EH (cell line): ENCODE measurements at places on chromosomes 6 and 20.

- DNase-seq: no peak
Measured at GRCh38 chr6:33586108-33586640, 6.1 kb upstream of the BAK1 start.

- peak; percentile 22 for DNase-seq
Measured at GRCh38 chr6:34459899-34460593, 5.8 kb upstream of the PACSIN1 start.

GRCh38 chr6:154994836-154995253, 270 bp upstream of the TIAM2 start:
- no peak for DNase-seq

- DNase-seq: no peak
Measured at GRCh38 chr6:52548353-52548713, 28.5 kb downstream of the TRAM2 start.

DNA sequence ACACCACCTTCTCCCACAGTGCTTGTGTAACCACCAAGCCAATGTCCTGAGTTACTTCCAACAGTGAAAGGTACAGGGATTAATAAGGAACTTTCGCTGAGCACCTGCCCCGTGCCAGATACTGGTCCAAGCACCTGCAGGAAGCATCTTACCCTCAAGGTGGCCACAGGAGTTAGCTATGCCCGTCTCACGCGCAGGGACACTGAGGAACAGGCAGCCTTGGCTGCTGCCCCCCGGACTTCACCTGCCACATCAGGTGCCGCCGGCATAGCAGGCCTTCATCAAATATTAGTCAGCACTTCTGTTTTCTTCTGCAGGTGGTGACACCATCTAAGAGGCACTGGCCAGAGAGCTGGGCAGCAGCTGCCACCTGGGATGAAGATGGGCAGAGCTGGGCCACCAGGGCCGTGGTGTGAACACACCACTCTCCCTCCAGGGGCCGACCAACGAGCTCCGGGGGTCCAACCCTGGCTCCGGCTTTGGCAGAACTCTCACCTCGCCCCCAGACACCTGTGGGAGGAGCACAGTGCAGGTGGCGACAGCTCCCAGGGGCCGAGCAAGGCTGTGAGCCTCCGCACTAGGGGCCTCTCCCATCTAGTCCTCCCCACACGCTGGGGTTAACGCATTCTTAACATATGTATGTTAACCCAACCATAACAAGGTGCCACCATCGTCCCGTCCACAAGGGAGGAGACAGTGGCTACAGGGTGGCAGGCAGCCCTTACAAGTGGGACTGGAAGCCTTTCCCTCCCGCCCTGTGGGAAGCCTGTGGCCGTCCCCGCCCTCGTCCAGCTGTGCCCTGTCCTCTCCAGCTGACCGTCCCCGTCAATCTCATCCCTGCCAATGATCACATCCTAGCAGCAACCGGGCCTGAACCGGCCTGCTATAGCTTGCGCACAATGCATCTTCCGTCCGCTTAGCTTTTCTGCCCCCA, 2.9 kb upstream of the PPDPF start:
- DNase-seq: no peak

DNA sequence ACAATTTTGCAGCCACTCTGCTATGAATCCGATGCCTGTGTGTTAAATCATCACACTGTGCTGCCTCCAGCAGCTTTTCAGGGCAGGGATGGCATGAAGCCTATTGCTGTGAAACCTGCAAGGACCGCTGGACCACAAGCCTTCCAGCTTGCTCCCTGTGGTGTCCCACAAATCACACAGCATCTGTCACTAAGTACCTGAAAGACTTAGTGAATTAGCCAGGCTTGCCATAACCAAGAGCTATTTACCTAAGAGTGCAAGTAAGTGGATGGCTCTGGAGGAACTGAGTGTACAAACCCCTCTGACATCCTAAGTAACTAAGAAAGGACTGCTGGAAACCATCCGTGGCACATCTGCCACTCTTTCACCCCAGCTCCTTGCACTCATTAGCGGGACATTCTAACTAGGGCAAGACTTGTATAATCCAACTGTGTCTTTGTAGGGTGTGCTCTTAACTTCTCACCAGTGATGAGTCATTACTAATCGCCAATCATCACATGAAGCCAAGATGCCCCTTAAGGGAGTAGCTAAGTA, 34.7 kb downstream of the FOXQ1 start:
- DNase-seq: peak; percentile 54

DNA sequence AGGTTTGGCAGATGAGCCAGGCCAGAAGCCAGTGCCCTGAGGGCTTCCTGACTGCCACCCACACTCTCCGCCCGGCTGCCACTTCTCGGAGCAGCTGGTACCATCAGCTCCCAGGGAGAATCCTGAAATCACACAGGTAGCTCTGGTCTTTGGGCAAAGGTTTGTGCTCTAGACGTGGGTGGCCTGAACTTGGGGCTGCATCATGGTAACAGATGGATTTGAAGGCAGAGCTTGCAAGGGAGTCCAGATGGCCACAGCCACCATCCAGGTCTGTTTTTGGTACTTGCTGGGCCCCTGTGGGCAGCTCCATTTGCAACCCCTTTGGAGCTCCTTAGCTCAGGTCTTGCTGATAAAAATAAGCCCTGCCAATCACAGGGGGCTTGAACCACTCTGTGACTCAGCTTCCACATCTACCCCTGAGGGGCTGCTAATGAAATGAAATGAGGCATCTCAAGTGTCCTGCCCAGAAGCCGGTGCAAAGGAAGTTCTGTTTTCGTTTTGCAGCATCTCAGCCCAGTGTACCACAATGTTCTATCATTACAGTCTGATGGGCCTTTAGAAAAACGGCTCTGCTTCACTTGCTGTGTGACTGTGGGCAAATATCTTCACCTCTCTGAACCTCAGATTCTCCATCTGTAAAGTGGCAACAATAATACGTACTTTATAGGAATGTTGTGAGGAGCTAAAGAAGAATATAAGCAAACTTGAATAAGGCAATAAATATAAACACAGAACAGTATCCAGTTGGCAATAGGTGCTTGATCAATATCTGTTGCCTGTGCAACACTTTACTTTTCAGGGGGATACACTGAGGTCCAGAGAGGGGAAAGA, 25.1 kb upstream of the CDH22 start:
- no peak for DNase-seq

- DNase-seq: peak; percentile 64
Measured at GRCh38 chr6:147506704-147507114, 1.8 kb upstream of the SAMD5 start.

- DNase-seq: no peak
Measured at GRCh38 chr6:117791012-117791411, 115.7 kb downstream of the NUS1 start.

DNA sequence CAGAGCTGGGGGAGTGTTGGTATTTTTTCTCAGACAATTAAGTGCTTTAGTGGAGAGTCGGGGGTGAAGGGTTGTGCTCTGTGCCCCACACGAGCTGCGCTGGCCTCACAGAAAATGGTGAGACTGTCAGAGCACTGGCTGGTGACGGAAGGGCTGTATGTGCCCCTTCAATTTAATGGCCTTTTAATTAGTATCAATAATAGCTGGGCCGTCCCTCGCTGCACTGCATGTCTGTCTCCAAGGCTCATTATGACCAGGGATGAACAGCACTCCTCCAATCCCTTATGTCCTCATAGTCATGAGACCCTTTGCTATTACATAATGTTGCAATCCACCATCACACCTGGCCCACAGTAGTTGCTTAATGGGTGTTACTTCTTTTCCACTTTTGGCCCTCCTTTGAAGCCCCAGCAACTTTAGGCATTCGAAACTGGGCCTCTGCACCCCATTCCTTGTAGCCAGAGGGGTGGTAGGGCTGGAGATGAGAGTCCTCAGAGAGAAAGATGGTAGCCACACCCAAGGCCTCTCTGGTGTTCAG, 9.5 kb upstream of the RALY start:
- DNase-seq: no peak

GRCh38 chr6:14838133-14838583, 407.7 kb upstream of the JARID2 start:
- no peak for DNase-seq

GRCh38 chr20:18255526-18255925, 32.8 kb upstream of the ZNF133 start:
- DNase-seq: no peak

DNA sequence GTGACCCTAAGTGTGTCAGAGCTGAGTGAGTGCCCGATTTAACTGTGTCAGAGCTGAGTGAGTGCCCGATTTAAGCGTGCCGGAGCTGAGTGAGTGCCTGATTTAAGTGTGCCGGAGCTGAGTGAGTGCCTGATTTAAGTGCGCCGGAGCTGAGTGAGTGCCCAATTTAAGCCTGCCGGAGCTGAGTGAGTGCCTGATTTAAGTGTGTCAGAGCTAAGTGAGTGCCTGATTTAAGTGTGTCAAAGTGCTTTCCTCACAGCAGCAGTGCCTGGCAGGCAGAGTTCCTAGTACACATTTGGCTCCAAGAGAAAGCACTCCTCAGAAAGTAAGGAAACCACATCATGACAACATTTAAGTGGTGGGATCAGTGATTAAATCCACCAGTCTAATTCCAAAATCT, 13.2 kb downstream of the SERAC1 start:
- no peak for DNase-seq

DNA sequence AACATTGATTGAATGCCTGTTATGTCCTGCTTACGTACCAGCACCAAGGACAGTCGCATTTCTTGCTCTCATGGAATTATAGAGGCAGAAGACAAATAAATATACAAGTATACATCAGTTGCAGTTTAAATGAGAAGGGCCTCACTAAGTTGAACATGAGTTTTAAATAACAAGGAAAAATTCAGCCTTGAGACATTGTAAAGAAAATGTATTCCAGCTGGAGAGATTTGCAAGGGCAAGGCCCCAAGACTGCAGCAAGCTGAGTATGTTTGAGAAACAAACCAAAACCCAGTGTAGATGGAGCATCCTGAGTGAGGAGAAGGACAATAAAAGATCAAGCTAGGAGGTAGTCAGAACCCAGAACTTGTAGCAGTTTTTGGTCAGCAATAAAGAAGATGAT, 123.2 kb upstream of the BMP5 start:
- DNase-seq: no peak

- peak; percentile 89 for DNase-seq
Measured at GRCh38 chr6:147642458-147642857, 134.0 kb downstream of the SAMD5 start.

DNA sequence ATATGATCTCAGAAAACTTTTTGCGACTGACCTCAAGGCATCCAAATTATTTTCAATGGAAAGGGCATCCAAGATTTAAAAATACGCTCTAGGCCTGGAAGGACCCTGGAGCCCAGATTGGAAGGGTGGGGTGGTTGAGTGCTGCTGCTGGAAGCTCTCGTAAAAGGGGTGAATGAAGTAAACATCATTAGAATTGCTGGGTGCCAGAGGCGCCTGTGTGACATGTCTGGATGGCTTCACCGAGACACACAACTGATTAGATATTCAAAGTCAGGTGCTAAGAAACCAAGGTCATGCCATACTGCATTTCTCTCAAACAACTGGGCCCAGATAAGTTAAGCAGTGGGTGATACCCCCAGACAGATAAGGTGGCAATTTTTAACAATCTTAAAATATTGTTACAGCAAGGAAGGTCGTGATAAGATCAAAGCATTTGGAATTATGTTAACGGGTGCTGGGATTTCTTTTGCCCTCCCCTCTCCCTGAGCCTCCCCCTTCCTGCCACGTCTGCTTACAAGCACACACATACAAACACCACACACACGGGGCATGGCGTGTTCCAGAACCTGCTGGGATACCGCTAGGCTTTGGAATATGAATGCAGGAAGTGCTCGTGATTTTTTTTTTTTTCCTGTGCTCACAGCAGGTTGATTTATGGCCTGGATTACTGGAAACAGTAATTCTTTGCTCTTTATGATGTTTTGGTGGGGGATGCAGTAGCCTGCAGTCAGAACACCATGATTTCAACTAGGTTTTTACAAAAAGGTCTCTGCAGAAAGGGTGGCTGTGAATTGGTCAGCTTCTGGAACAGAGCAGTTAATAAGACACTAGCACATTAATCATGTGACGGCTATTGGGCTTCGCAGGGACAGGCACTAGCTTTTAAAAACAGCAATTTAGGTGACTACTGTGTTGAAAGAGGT, 551.2 kb downstream of the QKI start:
- DNase-seq: no peak

GRCh38 chr20:40641809-40642208, 47.2 kb downstream of the MAFB start:
- DNase-seq: no peak

DNA sequence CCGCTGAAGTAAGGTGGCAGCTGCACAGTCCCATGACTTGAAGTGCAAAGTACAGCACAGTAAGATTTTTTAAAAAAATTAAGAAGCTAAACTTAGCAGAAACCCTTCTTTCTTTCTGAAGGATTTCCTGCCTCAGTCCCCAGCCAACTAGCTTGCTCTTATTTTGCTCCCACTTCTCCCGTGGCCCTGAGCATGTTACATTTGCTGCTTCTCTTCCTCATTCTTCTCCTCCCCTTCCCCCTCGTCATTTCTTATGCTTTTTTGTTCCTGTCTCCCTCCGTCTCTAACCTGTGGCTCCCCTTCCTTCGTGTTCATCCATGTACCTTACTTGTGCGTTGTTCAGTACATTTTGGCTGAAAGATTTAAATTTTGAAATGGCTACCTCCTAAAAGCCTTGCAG, 123.0 kb downstream of the SASH1 start:
- DNase-seq: no peak

- no peak for DNase-seq
Measured at GRCh38 chr6:105783333-105783935, 302.7 kb upstream of the PRDM1 start.

DNA sequence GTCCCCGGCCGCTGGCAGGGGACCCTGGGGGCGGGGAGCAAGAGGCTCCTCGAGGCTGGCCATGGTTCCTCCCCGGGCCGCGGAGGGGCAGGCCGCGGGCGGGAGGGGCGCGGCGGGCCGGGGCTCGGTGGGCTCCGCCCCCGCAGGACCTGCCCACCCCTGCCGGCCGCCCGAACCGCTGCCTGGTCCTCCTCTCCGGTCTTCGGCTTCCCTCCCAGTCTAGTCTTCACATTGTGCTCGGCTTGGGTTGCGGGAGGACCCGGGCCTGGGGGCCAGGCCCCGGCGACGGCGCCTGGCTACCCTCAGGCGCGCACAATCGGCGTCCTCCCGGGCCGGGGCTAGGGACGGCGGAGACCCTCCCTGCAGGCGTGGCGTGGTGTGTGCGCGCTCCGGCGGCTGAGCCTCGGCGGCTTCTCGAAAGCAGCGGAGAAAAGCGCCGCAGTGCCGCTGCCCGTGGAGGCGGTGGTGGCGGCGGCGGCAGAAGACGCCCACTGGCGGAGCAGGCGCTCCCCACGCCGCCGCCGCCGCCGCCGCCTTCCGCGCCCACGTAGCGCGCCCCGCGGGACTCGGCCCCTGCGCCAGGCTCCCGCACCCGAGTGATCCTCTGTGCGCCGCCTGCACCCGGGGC, at the start of gene PDE10A:
Gene PDE10A, minus strand, starts transcription at position 493 of the 628 bp plus-strand sequence. Its CDS starts 430 bp downstream, at position 63.
- no peak for DNase-seq
